GM06990 (cell line): ENCODE measurements at places on chromosomes 3 and 15.

DNA sequence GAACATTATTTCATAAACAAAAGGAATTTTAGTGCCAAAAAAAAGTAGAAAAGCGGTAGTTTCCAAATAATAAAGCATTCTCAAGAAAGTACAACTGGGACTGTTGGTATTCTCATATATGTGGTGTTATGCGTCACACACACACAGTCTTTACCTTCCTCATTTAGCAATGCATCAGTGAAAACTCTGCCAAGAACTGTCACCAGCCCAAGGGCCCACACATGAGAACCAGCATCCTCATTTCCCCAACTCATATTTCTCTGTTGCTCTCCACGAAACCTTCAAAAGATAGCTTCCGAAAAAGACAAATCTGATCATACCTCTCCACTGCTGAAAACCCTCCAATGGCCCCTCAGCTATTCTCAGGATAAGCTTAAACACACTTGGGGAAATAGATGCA, 150.7 kb downstream of the CADPS start:
- no peak for DNase-seq

GRCh38 chr3:126132751-126133511, 47.5 kb downstream of the ALDH1L1 start:
- DNase-seq = no peak

- no peak for DNase-seq
Observed at GRCh38 chr3:156143136-156143535, 22.8 kb downstream of the KCNAB1 start.

DNA sequence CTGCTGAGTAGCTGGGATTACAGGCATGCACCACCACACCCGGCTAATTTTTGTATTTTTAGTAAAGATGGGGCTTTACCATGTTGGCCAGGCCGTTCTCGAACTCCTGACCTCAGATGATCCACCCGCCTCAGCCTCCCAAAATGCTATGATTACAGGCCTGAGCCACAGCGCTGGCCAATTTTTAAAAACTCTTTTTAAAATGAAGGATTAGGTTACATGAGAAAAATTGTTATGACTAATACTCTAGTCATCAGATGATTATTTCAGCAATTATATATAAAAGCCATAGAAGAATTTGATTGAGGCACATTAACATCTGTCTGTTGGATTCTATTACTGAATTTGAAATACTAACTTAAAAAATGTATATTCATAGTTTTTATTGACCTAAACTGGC, 134.1 kb upstream of the MNS1 start:
- DNase-seq = no peak

DNA sequence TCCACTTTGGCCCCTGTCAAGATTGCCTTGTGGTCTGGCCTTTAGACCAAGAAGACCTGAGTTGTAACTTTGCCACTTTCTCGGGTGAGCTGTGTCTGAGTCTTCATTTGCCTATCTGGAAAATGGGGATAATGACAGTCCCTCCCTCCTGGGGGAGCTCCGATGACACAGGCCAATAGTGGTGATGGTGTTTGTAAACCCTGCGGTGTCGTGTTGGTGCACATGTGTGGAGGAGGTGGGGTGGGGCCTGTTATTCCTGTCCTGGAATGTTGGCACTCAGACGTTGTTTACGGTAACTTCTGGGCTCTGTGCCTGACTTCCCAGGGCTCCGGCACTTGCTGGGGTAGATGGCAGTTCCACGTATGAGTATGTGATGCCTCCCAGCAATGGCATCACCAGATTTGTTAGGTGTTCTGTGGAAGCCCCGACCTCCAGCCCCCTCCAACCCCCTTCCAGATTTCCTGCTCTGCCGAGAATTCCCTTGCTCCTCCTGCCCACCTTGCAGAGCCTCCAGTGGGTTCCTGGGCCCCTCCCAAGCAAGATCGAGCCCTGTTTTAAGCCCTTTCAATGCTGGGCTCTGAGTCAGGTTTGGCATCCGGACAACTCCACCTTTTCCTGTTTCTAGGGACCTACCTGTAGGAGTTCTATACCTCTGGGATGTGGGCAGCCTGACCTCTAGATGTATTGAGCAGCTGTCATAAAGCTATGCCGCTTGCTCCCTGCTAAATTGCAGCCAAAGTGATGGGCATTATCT, 31.4 kb downstream of the HRH1 start:
- DNase-seq = no peak

- DNase-seq = no peak
Observed at GRCh38 chr15:97977734-97978133, 17.2 kb downstream of the ARRDC4 start.

- DNase-seq = no peak
Observed at GRCh38 chr3:126827121-126827520, 123.1 kb downstream of the CHCHD6 start.

DNA sequence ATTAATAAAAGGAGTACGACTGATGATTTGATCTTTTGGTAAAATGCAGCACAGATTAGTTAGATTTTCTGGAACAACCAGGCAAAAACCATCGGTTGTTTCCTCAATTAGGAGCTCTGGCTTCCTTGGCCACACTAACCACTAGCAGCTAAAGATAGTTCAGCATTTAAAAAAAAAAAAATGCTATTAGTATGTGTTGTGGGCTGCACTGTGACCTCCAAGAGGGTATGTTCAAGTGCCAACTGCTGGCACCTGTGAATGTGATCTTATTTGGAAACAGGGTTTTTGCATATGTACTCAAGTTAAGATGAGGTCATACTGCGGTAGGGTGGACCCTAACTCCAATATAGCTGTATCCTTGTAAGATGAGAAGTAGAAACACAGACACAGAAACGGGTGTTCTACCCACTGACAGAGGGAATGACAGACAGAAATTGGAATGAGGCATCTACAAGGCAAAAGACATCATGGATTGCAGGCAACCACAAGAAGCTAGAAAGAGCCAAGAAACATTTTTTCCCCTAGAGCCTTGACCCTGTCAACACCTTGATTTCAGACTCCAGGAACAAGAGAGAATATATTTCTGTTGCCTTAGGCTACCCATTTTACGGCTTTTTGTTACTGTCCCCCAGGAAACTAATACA, 534.6 kb upstream of the ROBO2 start:
- no peak for DNase-seq

GRCh38 chr15:76070921-76071635, 11.3 kb downstream of the TMEM266 start:
- DNase-seq = no peak

- DNase-seq = no peak
Observed at GRCh38 chr3:112293368-112294321, at the start of gene SLC9C1. Gene SLC9C1 (minus strand): TSS chr3:112294216. CDS start chr3:112286791, 7,425 bp downstream.

GRCh38 chr15:81813215-81813614, 232.6 kb downstream of the MEX3B start:
- DNase-seq = no peak

DNA sequence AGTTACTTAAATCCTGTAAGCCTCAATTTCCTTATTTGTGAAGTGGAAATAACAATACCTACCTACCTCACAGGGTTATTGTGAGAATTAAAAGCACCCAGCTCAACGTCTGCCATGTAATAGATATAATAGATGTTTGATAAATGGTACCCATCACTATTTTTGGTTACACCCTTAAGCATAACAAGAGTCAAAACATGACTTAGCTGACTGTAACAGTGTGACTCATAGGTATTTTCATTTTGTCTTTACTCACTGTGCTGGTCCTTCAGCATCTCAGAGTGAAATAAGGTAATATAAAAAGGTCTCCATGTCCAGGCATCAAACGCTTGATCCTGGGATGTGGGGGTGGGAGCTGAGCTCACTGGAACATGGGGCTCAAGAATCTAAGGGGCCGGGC, 3.1 kb downstream of the CPLX3 start:
- no peak for DNase-seq

GRCh38 chr15:43316016-43316970, 14.1 kb downstream of the LCMT2 start:
- DNase-seq = no peak

- DNase-seq = no peak
Observed at GRCh38 chr3:197494366-197495058, 61.3 kb downstream of the BDH1 start.

DNA sequence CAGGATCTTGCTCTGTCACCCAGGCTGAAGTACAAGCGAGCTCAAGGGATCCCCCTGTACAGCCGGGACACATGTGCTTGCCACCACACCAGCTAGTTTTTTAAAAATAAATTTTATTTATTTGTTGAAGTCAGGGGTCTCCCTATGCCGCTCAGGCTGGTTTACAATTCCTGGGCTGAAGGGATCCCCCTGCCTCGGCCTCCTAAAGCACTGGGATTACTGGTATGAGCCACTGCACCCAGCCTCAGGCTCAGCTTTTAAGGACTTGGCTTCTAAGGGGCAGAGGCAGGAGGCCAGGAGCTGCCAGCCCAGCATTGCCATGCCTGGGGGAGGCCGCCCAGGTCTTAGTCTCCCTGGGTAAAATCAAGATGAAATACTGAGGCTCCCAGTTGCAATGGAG, 37.3 kb downstream of the HCN4 start:
- DNase-seq = no peak
